ENCODE measurements at places on chromosomes 1 and 21. TPM values are rescaled to one million over a fixed set of nuclear protein-coding genes. Genes with fewer than 3 reads are reported as not detected.

GRCh38 chr1:219058891-219059820, 114.5 kb upstream of the LYPLAL1 start:
- no peak for DNase-seq

LCE1F gene
- not detected for total RNA-seq

DPYD gene
- total RNA-seq: 12.5 TPM

AMY1C gene
- total RNA-seq: not detected

- DNase-seq: no peak
Observed at GRCh38 chr1:237921306-237921705, 30.6 kb upstream of the ZP4 start.

DNA sequence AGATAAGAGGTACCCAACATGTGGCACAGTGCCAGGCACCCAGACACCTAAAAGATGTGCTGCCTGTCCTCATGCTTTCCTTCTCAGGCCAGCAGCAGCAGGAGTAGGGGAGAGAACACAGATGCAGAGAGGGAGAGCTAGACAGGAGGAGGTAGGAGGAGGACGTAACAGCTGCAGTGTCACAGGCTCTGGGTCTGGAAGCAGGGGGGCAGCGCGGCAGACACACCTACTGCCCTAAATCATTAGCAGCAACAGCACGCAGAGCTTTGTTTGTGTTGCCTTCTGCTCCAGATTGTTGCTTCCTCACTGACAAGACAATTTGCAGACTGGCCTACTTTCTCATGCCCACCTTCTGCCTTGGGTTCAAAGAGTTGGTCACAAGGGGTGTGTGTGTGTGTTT, 196.7 kb upstream of the DAB1 start:
- DNase-seq: no peak

- DNase-seq: no peak
Observed at GRCh38 chr1:89672489-89673183, 39.7 kb downstream of the LRRC8C start.

CENPL gene
- 26.2 TPM for total RNA-seq

- DNase-seq: no peak
Observed at GRCh38 chr21:15164678-15165303, 100.0 kb upstream of the NRIP1 start.

DNA sequence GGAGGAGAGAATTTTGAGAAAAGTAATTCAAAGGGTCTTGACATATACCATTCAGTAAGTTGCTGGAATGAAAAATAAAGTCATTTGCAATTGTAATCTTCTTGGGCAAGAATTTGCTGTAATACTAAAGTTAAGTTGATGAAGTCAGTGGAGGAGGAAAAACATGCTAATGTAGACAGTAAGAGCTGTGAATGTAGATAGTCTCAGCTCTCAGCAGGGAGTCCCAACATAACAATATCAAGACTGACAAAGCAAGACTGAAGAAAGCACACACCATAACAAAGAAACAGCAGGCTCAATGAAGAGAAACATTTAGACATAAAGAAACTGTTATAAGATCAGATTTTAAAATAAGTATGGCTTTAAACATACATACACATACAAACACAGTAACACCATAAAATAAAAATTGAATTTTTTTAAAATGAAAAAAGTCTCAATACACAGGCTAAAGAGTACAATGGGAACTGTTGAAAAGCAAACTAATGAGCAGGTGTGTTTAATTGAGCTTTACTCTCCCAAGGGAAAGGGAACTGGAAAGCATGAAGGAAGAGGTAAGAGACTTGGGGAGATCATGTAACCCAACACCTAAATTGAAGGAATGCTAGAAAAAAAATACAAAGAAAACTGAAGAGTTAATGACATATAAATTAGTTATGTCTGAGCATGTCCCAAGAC, 336.3 kb upstream of the NCAM2 start:
- no peak for DNase-seq

- no peak for DNase-seq
Observed at GRCh38 chr1:51955797-51956527, 34.5 kb downstream of the RAB3B start.

SIK1 gene
- total RNA-seq: 5.6 TPM

GRCh38 chr21:44532712-44533111, 7.3 kb downstream of the KRTAP10-1 start:
- DNase-seq: no peak

NLRP3 gene
- 0.09 TPM for total RNA-seq

GRCh38 chr21:36859744-36860501, 106.5 kb downstream of the HLCS start:
- peak; percentile 50 for DNase-seq

DNA sequence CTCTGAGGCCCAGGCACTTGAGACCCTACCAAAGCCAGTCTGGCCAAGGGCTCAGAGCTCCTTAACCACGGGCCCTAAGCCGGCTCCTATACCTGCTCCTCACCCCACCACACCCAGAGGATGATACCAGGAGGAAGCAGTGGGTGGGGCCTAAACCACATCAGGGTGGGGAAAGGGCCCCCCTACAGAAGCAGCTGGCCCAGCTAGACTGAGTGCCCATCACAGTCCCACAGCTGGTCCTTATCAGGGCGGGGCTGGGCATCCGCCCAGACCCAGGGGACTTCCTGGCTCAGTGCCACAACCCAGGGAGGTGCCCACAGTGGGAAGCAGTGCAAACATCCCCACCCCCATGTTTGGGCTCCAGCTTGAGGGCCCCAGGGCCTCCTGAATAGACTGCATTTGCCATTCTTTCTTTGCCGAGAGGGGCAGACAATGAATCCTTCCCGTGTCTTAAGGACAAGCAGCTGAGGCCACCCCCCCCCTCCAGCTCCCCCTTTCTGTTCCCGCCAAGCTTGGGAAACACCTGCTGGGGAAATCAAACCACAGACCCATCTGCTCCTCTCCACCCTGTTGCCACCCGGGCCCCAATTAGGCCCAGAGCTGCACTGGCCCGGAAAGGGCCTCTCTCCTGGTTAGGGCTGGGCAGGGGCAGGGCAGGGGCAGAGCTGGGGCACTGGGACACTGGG, 6.2 kb downstream of the E2F2 start:
- no peak for DNase-seq

- DNase-seq: peak; percentile 74
Observed at GRCh38 chr1:24535021-24535424, 20.9 kb upstream of the NCMAP start.

- no peak for DNase-seq
Observed at GRCh38 chr1:28902738-28903137, 11.6 kb upstream of the EPB41 start.

GRCh38 chr1:225508538-225509375, 80.9 kb upstream of the LBR start:
- no peak for DNase-seq

Measured in activated T-helper 2 cell treated with anti-CD3 and anti-CD28 coated beads, Interferon-gamma antibody, Interleukin-2, Interleukin-4, amounts not matched to agents 10 μg/mL and 5 μg/mL and 100 μg/mL, durations not matched to agents 14 hours and 24 hours and 36 hours (primary cell).